ENCODE measurements at places on chromosomes 2 and 18.

GRCh38 chr2:188850786-188851185 is 123.4 kb upstream of the COL3A1 start:
- DNase-seq: no peak

DNA sequence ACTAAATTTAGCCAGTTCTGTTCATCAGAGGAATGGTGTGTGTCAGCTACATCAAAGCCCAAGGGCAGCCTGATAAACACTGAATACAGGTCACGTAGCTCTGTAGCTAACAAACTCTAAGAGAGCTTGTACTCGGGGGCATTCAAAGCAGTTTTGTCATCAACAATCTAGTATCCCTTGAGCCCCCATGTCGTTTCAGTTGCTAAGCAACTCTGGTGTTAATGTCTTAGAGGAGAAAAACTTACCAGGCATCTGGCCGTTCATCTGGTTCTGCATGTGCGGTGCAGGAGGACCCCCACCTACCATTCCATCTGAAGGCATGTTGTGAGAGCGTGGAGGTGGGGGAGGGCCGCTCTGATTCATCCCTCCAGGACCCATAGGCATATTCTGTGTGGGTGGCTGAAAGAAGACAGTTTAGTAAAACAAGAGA is 33.1 kb downstream of the SS18 start:
- peak; percentile 1 for DNase-seq

DNA sequence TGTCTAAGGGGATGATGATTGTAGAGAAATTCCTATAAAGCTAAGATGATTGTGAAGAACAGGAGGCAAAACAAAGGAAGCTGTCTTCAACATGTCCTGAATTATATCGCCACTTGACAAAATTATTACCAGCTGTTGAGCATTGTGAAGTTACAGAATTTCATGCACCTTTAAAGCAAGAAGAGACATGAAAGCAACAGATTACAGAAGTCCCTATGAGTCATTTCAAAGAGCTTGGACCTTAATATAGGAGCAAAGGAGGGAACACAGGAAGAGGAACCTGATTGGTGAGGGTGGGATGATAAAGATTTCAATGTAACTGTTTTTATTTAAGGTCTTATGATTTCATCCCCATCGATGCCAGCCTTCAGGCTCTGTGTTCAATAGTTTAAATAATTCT is 526.9 kb upstream of the HNMT start:
- DNase-seq: no peak

DNA sequence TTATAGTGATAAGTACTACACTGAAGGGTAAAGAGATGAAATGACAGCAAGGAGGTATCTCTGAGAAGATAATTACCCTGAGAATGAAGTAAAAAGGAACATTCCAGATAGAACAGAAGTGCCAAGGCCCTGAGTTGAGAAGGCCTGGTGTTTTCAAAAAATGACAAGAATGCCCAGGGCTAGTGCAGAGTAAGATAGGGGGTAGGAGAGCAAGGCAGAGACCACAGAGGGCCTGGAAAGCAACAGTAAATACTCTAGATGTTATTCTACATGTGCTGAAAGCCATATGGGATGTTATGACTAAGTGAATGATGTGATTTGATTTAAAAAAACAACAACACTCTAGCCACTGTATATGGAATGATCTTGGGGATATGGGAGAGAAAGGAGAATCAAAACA is 52.3 kb downstream of the BAZ2B start:
- DNase-seq: no peak

- DNase-seq: no peak
Measured at GRCh38 chr2:164642946-164643555, 21.8 kb upstream of the GRB14 start.

DNA sequence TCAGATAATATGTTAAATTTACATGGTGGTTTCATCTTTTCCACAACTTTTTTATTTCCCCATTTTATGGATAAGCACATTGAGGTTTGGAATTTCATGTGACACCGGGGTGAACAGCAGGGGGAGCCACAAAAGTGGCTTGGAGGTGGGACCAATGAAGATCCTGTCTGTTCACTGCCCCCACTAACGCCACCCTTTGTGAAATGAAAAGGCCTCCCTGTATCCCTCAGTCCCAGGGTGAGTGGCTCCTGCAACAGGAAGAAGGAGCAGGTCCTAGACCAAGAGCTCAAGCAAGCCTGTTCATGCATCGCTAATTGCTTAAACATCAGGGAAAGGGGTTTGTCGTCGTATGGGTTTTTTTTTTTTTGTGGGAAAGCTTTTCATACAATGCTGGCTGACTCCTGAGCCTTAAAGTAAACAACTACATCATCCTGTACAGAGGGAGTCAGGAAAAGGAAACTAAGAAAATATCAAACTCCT is 267.8 kb upstream of the EPAS1 start:
- DNase-seq: no peak

GRCh38 chr2:178279142-178279541 is 84.8 kb downstream of the OSBPL6 start:
- no peak for DNase-seq

DNA sequence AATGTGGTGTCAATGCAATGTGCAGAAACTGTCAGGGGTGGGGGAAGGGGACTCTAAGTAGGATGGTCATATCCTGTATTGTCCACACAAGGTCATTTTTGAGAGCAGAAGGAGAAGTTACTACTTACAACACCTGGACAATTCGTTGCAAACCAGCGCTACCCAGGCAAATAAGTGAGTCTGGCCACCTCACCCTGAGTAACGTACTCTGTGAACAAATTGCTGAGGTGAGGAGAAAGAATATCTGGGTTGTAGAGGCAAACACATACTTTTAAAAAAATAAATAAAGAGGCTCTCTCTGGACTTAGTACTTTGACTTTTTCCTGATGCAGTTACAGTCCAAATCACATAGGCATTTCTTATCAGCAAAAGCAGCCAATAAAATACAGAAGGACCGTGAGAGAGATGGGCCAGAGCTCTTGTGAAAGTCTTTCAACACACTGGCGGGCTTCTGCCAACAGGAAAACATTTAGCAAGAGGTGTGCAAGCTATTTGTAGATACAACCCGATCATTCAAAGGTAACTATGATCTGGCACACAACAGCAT is 268.2 kb upstream of the ID2 start:
- DNase-seq: no peak

DNA sequence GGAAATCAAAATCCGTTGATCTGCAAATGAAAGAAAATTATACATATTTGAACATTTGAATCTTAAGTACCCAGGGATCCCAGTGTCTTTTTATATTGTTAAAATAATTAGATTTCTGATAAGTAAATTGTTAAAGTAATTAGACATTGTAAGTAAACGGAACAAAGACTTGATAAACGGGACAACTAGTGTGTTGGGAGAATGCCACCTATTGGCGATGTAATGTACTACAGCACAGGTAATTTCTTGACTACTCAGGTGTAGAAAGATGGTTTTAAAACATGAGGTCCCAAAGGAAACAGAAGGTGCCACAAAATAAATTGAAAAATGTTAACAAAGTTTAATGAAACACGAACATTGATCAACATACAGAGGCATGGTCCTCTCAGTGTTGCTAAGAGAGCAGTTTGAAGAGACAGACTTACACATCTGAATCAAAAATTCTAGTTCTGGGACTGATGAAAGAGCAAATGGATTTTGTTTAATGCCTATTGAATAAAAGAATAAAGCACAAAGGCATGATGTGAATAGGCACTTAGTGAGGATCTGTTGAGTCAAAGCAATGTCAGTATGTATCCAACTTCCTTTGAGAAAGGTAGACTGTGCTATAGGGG is 103.4 kb upstream of the RASGRP3 start:
- DNase-seq: no peak

- DNase-seq: no peak
Measured at GRCh38 chr18:54149078-54149697, 75.3 kb downstream of the MBD2 start.

DNA sequence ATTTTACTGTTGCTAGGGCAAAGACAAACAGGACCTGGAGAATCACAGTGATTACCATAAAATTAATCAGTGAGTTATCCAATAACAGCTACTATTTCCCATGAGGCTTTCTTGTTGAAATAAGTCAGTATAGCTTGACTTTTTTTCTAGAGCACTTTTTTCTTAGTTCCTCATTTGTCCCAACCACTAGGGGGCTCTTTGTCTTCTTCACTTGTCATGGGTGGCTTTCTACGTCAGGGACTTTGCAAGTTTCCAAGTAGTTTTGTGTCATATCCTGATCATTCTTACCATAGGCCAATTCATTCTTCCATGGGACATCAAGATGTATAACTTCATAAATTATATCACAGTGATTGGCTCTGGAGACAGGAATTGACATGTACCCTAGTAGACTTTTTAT is 1019.6 kb upstream of the PIK3C3 start:
- peak; percentile 2 for DNase-seq

DNA sequence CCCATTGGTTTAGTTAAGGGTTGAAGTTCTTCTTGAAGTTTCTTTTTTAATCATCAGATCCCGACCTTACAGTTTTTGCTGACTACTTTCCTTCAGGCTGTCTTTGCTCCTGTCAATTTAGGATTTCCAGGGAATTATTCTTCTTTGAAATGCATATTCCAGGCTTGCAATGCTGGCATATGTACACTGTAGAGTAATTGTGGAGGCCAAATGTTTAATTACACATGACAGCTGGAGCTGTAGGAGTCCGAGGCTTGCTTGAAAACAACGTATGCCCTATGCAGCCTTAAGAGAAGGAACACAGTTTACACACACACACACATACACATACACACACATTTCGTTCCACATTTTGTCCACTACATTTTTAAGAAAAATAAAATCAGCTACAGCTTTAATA is 602.3 kb downstream of the TMEM182 start:
- peak; percentile 71 for DNase-seq

DNA sequence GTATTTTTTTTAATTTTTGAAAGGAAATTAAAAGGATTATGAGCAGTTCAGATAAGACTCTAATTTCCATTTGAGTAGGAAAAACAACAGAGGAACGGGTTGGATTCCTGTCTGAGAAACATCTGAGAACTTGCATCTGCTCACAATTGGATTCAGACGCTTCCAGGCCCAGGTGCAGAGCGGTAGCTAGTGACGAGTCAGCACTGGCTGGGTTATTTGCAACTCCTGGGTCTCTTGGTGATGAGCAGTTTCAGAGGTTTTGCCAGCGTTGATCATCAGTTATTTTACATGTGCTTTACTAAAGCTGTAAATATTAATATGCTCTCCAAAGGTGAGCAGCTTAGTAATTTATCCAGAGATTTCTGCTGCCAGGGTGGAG is 39.1 kb upstream of the B3GNT7 start:
- no peak for DNase-seq

Measured in NCI-H2171 (cell line).